Activated naive CD4-positive, alpha-beta T cell treated with anti-CD3 and anti-CD28 coated beads for 36 hours (primary cell): ENCODE measurements at places on chromosomes 3 and 15. TPM values are rescaled to one million over a fixed set of nuclear protein-coding genes. Genes with fewer than 3 reads are reported as not detected.

The ZNF80 gene
- 0.67 TPM for total RNA-seq

The GASK1A gene
- total RNA-seq: not detected

The PLSCR4 gene
- not detected for total RNA-seq

The TBCCD1 gene
- total RNA-seq: 9.0 TPM
